Activated T-cell treated with anti-CD3 and anti-CD28 coated beads, Interleukin-2, amount 50 U/mL, for 24 hours (primary cell): ENCODE measurements at places on chromosomes 7 and 10.
A peak's percentile ranks its signal among the peaks of the same experiment; 100 is the strongest.

- DNase-seq, result no peak
These were observed 563.0 kb upstream of the SEMA3D start for GRCh38 chr7:85749696-85750453.

DNA sequence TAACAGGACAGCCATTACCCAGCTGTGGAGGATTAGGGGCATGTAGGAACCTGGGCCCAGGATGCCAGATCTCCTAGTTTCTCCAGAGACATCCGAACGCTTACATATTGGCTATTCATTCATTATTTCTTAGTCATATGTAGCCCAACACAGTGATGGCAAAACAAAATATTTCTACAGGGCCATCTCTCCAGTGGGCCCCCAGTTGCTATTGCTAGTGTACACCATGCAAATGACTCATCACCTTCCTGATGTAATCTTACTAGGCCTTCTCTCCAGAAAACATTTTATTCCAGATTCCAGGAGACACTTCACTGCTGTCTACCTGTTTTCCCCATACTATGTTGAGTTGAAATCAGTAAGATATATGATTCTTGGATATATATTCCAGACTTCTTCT, 201.7 kb downstream of the PLXDC2 start:
- no peak for DNase-seq

DNA sequence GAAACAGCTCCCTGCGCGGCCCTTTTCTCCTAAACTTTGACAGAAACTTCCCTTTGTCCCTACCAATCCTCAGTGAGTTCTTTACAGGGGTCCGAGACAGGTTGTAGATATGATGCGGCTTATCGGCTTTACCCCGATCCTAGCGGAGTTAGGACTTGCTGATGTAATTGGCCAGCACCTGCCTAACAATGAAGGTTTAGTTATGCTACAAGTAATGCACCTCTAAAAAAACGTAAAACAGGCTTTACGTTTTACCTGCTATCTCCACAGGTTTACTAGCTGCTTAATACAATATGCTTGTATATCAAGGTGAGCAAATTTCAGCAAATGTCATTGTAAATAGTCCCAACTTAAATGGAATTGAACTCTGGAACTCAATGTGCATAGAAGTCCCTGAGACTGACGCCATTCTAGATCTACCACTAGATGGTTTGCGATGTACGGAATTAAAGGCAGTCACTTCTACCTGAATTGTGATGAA, 697 bp upstream of the SNX13 start:
- DNase-seq, result no peak

DNA sequence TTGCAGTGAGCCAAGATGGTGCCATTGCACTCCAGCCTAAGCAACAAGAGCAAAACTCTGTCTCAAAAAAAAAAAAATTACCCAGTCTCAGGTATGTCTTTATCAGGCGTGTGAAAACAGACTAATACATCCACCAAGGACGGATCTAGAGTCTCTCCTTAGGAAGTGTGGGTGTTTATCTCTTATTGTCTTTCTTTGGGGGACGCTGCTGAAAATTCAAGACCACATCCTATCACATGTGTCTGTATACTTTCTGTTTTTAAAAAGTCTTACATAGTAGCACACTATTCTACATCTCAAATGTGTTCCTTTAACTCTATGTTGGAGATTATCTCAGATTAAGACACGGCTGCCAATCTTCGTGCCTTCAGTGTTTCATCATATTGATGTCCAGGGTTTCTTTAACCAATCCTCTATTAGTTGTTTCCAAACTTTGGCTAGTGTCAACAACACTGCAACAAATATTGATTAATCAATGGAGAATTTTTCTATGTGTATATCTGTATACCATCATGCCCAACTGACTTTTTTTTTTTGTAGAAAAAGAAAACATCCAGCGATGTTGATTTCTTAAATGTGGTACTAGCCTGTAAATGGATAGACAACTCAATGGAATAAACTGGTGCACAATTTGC, 92.3 kb upstream of the KDM7A start:
- DNase-seq, result no peak

- no peak for DNase-seq
These were observed 220.0 kb upstream of the ZNF804B start for GRCh38 chr7:88539518-88539917.

DNA sequence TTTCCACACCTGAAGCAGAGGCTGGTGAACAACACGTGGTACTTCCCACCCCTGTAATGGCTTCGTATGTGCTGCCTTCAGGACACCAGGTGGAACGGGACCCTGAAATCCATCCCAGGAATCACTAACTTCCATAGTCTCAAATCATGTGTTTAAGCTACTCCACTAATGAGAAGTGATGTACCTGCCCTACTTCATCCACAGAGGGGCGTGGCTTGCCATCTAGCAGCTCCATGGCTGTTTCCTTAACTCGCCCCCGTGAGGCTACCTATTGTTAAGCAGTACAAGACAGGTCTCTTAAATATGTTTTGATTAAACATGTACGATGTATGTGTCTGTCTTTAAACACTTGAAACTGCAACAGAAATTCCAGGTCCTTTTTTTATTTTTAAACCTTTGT, 31.8 kb downstream of the ARL3 start:
- no peak for DNase-seq

DNA sequence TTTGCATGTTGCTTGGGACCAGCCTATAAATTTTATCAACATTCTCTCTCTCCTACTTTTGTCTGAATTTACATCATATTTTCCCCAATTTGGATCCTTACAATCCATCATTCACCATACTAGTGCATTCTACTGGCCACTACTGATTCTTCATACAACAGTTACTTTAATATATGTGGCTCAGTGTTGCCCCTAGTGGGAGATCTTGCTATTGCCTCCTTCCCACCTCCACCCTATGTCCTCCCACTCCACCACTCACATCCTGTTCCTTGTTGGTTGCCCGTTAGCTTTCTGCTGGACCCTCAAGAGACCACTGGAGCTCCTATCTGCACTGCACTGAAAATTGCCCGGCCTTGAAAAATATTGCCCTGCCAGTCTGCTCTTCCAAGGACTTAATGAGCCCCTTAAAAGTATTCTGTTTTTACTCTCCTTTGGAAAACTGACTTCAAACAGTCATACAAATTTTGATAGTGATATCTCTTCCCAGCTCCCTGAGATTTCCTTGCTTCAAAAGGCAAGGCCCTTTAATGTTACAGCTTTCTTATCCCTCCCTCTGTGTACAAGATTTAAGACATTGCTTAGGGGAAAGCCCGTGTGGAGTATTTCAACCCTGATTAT, 243.2 kb upstream of the TMEM229A start:
- DNase-seq, result no peak

GRCh38 chr7:31027161-31027965, 24.7 kb upstream of the ADCYAP1R1 start:
- DNase-seq, result no peak

DNA sequence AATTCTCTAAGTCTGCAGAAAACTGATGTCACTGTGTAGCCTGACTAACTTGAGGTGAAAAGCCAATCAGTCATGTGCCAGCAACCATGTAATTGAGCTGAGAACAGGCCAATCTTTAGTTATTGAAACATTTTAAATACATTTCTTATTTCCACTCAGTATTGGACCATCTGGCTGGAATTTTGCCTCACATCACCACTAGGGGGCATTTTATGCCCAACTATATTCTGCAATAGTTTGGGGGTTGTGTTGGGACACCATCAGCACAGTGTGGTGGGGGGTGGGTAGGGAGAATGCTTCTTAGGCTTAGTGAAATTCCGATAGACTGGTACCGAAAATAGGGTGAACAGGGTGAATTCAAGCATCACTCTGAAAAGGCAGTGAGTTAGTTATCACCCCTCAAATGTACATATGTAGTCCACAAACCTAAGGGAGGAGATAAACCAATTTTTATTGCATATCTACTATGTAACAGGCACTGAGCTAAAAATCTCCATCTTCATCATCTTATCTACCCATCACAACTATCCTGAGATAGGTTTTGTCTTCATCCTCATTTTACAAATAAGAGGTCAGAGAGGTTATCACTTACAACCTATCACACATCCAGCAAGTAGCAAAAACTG, 17.8 kb downstream of the NPSR1 start:
- no peak for DNase-seq

- no peak for DNase-seq
These were observed 240.0 kb downstream of the PHTF2 start for GRCh38 chr7:78038465-78039080.

GRCh38 chr10:133458710-133459453, 5.1 kb downstream of the SCART1 start:
- DNase-seq, result no peak

DNA sequence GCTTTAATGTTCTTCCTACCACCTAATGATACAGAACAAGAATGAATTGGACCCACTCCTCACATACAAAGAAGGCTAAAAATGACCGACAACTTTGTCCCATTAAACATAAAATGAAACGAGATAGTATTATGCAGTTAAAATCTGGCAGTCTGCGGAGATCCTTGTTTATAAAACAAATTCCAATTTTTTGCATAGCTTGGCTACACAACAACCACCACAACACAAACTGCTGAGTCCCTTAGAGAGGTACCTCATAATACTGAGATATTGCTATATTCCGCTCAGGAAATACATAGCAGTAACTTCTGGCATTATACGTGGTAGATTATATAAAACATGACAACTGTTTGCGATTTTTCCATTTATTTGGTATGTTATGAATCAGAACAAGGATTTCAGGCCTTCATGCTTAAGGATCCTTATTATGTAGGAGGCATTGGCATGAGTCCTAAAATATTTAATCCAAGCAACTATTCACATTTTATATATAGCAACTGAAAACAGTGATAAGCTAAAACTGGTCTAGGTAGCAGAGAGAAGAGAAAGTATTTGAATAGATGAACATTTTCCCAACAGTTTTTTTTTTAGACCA, 96.0 kb downstream of the ANK3 start:
- no peak for DNase-seq

DNA sequence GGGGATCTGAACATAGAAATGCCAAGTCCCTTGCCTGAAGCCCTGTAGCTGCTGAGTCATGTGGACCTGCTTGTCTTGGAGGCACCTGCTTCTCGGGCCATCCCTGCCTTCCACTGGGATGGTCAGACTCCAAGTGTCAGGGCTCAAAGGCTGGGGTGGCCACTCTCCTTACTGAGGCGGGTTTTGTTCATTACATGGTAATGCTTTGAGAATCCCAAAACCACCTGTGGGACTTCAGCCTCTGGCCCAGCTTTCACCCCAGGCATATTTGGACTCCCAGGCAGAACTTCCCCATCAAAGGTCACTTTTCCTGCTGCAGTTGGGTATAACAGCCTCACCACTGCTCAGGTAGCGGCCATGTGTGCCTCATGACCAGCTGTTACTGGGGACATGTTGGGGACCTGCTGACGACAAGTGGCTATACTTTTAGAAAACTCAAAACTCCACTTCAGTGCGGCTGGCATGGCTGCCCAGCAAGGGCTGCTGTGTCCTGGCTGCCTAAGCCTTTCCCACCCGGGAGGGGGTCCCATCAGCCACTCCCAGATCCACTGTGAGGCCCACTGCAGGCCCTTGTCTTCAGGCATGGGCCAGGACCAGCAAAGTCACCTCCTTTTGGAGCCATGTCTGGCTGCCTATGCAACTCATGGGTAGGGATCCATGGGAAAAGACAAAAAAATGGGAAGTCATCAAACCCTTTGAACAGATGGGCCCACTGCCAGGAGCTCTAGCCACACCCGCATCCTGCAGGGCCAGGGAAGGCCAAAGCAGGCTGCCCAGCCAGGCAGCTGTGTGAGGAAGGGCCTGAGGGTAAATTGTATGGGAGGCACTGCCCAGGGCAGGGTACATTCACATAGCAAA, 96.7 kb downstream of the ARHGAP22 start:
- no peak for DNase-seq

- DNase-seq, result no peak
These were observed 139.5 kb upstream of the STK17A start for GRCh38 chr7:43443381-43443780.

GRCh38 chr7:105352018-105352612, 36.6 kb downstream of the SRPK2 start:
- peak; percentile 63 for DNase-seq

DNA sequence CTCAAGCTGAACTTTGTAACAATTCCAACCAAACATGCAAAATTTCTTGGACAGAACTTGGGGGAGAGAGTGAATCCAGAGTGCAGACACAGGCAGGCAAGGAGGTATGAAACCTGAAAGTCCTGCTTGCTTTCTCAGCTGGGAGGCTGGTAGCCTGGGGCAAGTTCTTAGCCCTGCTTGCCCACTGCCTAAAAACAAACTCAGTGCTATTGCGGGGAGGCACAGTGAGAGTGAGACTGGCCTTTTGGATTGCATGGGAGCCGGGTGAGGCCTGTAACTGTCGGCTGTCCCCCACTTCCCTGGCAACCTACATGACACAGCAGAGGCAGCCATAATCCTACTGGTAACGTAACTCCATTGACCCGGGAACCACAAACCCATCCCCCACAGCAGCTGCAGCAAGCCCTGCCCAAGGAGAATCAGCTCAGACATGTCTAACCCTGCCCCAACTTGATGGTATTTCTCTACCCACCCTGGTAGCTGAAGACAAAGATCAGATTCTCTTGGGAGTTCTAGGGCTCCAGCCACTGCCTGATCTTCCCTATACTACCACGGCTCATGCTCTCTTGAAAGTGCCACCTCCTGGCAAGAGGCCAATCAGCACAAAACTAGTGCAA, 663.6 kb downstream of the GRM8 start:
- DNase-seq, result no peak

DNA sequence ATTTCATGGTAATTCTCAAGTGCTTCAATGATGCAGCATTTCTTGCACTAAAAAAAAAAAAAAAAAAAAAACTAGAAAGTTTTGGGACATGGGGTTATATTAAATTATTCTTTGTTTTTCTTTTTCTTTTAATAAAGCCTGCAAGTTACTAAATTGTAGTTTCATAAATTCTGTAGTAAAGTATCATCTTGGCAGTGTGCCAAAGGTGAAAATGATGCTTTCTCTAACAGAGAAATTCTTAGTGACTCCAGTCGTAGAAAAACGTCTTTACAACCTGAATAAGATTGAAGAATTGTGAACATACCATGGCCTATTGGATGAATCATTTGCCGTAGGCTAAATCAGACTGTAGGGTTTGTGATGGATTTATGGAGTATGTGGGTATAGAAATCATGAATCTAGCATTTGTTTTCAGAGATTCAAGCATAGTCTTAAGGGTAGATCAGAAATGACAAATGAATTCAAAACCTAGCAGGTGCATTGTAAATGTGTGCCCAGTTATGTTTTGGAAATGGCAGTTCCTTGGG, 27.1 kb downstream of the RBM17 start:
- no peak for DNase-seq

DNA sequence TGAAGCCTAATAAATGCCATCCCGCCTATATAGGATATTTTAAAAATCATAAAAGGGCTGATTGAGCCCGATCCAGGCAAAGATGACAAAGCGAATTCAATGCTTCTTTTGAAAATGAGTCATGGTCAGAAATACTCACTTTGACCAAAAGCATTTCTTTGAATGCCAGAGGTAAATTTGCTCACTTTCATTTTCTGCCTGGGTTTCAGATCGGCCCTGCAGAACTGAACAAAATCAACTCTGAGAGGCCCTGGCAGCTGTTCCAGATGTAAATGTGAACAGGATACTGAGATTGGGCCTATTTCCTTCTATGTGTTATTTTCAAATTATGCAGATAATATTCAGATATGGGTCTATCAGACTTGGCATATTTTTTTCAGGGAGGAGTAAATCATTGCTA, 114.8 kb upstream of the ARID5B start:
- DNase-seq, result no peak

- DNase-seq, result no peak
These were observed 17.9 kb upstream of the HMX3 start for GRCh38 chr10:123117644-123118417.
